ENCODE measurements at places on chromosomes 5 and 9.

GRCh38 chr5:12245429-12245828, 341.2 kb upstream of the CTNND2 start:
- no peak for DNase-seq

- DNase-seq = no peak
Measured at GRCh38 chr5:135568246-135568645, 10.5 kb downstream of the CXCL14 start.

GRCh38 chr5:38045446-38045845, 205.6 kb upstream of the GDNF start:
- no peak for DNase-seq

DNA sequence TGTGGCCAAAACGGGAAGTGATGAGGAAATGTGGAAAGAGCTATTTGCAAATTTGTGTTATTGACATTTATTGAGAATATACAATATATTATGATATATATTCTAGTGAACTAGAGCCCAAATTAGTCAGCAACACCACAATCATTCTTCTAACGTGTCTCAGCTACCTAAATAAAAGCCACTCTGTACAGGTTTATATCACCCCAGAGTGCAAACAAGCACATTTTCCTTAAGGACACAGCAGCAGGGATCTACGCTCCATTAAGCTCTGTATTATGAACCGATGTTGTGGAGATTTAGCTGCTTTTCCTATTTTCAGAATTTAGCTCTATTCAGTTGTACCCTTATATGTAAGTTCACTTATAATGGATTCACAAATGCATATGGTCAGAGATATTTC, 77.9 kb downstream of the CDH18 start:
- DNase-seq = no peak

- DNase-seq = no peak
Measured at GRCh38 chr9:138043411-138044345, 166.1 kb downstream of the CACNA1B start.

DNA sequence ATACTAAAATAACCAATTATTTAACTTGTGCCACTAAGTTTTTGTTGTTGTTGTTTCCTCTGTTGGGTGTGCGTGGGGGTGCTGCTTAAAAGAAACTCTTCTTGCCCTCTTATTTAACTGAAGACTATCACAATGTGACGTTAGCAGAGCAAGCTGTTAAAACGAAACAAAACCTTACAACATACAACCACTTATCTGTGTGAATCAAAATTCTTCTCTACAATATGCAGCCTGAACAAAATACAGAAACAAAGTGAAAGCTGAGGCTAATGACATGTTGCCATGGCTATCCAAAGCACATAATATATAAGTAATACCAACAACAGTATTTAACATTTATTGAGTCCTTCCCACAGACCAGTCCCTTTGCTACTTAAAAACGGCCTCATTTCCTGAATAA, 291.0 kb downstream of the FBXL17 start:
- DNase-seq = no peak

DNA sequence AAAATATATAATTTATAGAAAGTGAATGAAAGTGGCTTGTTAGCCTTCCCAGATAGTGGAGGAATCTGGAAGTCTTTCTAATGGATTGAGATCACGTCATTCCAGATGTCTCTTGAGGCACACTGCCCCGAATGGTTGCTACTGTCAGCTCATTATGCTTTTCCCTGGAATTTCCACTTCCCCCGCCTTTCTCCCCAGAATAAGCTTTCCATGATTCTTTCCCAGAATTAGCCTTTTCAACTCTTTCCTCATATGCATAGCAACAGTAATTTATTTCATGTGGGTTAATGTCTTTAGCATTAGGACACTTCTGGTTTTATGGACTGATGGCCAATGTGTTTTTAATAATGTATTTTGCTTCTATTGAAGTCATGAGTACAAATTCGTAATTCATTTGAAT, 81.5 kb downstream of the PALM2AKAP2 start:
- peak; percentile 82 for DNase-seq

GRCh38 chr5:33346534-33346933, 94.2 kb upstream of the TARS1 start:
- DNase-seq = no peak

DNA sequence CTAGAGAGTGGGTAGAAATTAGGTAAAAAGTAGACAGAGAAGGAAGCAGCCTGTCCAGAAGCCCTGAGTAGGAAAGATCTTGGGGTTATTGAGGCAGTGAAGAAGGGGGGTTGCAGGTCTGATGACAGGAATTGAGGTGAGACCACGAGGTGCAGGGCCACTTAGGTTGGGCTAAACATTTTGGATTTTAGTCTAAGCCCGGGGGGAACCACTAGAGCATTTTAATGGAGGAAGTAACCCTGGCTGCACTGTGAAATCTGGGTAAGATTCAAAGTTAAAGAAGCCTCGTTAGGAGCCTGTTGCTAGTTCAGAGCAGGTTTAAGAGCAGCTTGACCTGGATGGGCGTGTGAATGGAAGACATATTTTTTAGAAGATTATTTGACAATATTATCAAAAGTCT, 38.3 kb downstream of the MAP3K1 start:
- DNase-seq = no peak

DNA sequence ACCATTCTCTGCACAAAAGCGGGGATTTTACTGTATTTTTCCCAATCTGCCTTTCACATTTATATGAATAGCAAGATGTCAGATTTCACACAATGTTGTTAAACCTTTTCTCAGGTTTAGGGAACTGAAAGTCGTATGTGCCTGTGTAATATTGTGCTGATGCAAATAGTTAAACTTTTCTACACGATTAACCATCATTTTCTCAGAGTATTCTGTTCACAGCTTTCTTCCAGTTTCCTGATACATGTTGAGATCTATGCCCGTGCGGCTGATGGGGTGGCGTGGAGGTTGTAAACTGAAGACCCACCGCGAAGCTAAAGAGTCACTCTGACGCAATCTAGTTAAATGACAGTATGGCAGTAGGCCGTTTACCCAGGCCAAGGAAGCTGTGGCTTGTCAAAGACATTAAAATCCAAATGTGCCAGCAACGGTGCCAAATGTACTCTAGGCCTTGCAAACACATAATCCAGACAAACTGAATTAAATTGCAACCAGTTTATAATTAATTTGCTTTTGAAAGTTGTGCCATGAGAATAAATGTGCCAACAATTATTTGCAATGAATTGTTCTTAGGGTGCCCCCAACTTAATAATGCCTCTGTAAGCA, 145.7 kb downstream of the EBF1 start:
- no peak for DNase-seq

DNA sequence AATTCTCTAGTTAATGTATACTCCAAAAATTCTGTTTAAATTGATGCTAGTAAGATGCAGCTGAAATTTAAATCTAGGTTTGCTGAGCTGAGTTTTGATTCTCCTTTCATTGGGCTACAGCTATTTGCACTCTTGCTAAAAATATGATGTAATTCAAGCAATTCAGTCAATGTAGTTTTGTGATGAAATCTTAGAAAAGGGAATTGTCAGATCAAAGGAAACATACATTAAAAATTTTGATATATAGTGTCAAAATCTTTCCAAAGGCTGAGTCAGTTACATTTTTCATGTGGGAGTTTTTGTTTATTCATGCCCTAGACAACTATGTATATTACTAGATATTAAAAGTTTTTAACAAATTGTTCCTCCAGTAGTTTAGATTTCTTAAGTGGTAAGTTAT, 334.9 kb upstream of the DAB2 start:
- DNase-seq = no peak

DNA sequence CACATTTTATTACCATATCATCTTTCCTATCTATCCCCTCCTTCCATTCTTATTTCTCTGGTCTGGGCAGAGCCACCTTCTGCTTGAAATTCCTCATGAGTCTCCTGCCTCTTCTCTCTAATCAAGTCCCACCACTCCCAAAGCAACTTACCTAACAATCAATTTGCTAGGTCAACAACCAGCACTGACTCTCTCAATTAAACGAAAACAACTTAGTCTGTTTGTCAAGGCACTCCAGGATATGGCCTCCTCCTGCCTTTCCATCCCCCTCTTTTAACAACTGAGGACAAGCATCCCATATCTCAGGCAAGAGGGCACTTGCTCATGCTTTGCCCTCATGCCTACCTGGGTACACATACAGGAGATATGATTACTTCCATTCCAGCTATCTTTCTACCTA, 47.4 kb downstream of the HCN1 start:
- DNase-seq = no peak

DNA sequence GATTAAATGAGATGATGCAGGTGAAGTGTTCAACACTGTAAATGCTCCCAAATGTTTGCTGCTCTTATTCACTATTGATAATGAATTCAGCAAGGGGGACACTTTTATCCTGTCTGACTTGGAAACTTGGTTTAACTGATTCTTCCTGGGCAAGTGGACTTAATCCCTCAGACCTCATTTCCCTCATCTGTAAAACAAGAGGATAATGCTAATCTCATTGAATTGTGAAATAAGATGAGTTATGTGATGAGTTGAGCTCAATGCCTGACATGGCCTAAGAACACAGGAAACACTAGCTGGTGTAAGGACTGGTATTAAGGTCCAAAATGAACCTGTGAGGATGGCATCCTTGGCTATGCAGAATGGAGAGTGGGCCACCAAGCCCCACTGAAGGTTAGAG, 23.3 kb downstream of the TNFSF15 start:
- DNase-seq = no peak

All from right hindlimb (tissue), 1 donor.